ENCODE measurements at places on chromosomes 16 and 17. TPM values are rescaled to one million over a fixed set of nuclear protein-coding genes. Genes with fewer than 3 reads are reported as not detected.

The FOXF1 gene
- 28.9 TPM for total RNA-seq

The PRR15L gene
- total RNA-seq = 3.4 TPM

The DUSP3 gene
- 44.5 TPM for total RNA-seq

The CHST4 gene
- total RNA-seq = not detected

The SRCIN1 gene
- 2.7 TPM for total RNA-seq

The VTN gene
- total RNA-seq = 1.1 TPM

The SMIM36 gene
- total RNA-seq = not detected

The PRSS53 gene
- 1.1 TPM for total RNA-seq

The TMC8 gene
- 2.7 TPM for total RNA-seq

Data from urinary bladder (tissue), 4 donors.